NCI-H187 treated with DMSO at 0.1 percent for 48 hours (cell line): ENCODE measurements at places on chromosomes 2 and 18.

- DNase-seq: no peak
Measured at GRCh38 chr2:38598200-38598990, 4.3 kb downstream of the HNRNPLL start.

- no peak for DNase-seq
Measured at GRCh38 chr2:182541268-182541667, 114.4 kb upstream of the PDE1A start.

DNA sequence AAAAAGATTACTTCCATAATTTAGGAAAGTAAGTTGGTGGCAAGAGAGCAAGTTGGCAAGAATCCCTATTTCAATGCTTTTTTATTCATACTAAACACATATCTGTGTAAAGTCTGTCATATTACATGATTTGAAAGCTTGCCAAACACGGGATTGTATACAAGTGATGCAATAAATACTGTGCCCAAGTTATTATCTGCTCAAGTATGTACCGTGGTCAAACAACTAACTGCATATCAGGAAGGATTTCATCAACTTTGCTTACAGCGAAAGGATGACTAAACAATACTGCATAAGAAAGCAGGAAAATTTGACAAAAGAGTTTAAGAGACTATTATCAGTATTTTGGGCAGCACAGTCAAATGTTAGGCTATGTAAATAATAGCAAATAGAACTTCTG lies 69.6 kb upstream of the SCN1A start:
- no peak for DNase-seq

DNA sequence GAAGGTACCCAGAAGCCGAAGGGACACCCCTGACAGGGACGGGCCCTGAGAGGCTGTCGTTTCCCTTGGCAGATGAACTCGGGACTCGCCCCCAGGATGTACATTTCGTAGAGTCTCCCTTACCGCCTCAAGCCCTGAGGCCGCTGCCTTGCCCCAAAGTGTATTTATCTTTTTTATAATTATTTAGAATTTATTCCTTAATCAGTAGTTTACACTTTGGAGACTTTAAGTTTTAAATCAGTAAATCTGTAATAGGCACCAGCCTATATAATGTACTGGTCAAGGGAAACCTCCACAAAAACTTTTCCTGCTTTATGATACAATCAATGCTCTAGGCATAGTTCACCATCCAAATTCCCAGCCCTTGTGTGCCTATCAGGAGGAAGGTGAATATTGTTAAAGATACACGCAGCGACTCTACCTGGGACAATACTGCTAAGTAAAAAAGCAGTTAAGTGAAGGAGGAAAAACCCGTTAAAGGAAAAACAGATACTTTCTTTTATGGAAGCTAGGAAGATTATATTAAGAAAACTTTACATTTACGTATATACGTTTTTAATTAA lies 848 bp downstream of the VRK2 start:
- DNase-seq: no peak

DNA sequence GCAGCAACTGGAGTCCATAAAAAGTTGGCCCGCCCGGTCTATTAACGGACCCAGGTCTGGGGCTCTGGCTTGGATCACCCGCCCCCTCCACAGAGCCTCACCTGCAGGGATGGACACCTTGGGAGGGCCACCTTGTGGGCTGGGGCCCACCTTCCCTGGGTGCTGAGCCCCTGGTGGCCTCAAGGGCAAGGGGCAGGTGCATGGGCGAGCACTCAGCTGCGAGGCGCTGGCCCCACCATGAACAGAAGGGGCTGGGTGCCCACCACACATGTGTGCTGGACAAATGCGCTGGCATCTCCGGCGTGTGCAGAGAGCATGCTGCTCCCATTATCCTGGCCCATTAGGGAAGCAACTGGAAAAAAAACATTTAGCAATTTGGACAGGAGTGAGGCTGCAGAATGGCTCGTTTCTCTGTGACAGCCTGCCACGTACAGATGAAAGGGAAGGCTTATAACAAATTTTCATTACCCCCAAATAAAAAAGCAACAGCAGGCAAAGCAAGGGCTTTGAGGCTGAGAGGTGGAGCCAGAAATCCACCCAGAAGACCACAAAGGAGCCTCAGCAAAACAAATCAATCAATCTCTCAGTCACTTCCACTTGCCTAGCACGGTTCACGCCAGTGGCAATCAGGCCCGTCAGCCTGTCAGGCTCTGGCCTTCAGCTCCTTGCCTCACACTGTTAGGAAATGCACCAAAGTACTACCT lies 253.1 kb upstream of the ZNF521 start:
- DNase-seq: no peak

- no peak for DNase-seq
Measured at GRCh38 chr18:8416212-8417019, 192.8 kb upstream of the RAB12 start.

DNA sequence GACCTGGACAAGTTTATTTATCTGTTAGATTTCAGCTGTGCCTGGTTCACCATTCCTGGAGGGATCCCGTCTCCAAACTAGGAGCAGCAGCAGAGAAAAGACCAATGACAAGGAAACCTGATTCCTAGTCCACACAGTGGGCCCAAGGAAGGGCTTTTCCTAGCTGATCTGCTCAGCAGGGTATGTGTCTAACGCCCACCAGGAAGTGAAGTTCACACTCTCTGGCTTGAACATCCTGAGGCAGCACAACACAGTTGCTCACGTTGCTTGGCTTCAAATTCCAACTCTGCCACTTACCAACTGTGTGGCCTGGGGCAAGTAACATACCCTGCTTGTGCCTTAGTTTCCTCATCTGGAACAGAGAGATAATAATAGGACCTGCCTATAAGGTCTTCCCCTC lies 42.9 kb downstream of the XDH start:
- no peak for DNase-seq

DNA sequence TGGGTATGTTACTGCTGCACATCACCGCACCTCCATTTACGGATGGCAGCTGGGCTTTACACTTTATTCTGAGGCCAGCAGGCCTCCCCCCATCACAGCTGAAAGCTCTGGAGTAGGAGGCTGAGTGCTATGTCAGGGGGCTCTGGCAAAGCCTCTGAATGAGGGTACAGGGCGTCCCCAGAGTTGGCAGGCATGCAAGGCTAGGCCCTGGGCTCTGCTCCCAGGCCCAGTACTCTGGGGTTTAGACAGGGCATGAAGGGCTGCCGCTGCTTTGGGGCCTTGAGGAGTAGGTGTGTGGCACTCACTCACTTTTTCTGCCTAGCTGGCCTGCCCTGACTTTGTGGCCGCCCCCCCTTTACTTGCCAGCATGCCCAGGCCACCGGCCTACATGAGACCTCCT lies 90.8 kb downstream of the WDSUB1 start:
- no peak for DNase-seq

- no peak for DNase-seq
Measured at GRCh38 chr2:217064234-217065011, 204.6 kb upstream of the TNP1 start.

DNA sequence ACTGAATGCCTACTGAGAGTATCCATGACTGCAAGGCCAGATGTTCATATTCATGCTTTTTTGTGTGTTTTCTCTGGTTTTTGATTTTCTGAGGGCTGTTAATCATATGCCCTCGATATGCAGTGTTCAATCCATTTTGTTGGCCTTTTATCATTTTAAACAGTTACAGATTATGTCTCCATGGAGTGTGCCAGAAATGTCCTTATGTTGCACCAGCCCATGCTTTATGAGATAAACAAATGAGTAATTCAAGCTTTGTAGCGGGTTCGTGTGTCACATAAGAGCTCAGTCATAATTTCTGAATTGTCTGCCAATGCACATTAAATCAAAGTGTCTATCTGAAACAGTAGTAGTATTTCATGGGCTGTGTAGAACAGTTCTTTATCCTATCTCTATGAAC lies 583.0 kb downstream of the THSD7B start:
- DNase-seq: no peak

- DNase-seq: no peak
Measured at GRCh38 chr18:8562070-8562469, 47.2 kb upstream of the RAB12 start.

- no peak for DNase-seq
Measured at GRCh38 chr2:26118682-26119081, 54.2 kb upstream of the GAREM2 start.

GRCh38 chr2:218401890-218402289 lies 2.2 kb downstream of the CTDSP1 start:
- no peak for DNase-seq

- no peak for DNase-seq
Measured at GRCh38 chr2:115077626-115078025, 635.2 kb downstream of the DPP10 start.

GRCh38 chr2:237863689-237864443 lies 4.4 kb downstream of the RAMP1 start:
- DNase-seq: no peak

DNA sequence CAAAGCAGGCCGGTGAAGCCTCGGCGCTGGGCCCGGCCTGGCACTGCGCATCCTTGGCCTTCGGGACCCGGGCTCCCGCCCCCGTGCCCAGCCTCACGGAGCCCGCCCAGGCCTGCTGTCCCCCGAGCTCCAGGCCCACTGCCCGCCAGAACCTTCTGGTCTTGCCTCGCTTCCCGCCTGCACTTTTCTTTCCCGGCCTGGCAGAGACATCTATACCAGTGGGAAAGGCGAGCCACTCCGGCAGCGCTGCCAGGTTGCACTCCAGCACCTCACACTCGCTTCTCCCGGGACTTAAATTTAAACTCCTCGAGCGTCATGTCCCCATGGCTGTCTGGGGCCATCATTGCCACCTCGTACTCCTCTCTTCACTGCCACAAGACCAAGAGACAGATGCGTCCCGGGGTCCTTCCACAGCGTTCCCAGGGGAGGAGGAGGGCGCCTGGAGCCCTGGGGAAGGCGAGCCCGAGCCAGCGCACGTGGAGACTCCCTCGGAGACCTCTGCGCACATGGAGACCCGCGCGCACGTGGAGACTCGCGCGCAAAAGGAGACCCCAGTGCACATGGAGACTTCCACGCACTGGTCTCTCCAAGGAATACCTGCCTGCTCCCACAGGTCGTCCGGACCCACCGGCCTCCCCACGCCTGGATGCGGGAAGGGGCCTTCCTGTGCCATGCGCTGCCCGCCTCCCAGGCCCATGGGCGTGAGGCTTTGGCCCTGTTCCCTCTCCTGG lies 253.1 kb upstream of the SALL3 start:
- DNase-seq: no peak

GRCh38 chr2:211132573-211132972 lies 576.2 kb downstream of the CPS1 start:
- DNase-seq: no peak

DNA sequence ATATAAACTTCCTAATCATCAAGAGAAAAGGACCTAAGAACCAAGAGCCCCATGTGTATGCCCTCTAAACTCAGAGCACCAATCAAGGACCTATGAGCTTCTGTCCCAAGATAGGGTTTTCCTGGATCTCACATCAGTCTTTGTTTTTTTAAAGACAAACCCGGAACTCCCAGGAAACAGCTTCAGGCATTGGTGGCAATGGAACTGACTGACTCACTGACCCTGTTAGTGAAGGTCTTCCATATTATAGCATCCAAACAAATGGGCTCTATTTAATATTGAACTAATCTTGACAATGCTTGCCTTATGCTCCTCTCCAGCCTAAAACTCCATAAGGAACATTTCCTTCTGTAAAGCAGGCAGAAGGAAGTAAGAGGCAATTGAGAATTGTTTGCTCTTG lies 63.5 kb upstream of the RPE start:
- DNase-seq: no peak

GRCh38 chr18:31426871-31427406 lies 20.6 kb upstream of the DSG3 start:
- DNase-seq: no peak

DNA sequence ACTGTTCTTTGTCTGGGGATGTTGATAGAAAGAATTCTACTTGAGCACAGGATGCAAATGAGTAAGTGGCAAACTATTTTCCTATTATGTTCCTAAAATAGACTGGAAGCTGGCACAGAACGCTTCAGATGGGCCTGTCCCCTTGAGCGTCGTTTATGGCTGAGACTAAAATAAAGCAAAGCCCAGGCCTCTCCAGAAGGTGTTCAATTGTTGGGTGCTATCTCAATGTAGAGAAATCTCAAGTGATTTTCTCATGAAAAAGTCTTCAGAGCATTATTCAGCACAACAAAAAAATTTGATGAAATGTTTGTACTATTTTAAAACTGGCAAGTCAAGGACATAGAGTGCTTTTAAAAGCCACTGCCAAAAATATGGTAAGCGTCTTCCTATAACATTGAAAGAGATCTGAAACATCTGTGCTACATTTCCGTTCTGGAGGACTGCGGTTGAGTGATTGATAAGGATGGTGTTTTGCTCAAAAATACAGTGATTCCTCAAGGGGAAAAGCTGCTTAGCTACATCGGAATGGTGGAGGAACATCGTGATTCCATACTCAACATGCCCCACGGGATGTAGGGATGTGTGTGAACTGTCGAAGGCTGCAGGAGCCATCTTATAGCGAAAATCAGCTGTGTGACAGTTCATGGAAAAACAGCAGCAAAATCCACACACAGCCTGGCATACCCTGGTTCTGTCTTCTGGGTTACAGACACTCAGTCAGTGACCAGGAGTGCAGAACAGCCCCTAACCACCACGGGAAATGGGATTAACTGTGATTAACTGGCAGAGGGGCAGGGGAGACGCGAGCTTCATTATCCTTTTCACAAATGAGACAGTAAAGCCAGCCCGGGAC lies 10.4 kb upstream of the LRRFIP1 start:
- DNase-seq: no peak

DNA sequence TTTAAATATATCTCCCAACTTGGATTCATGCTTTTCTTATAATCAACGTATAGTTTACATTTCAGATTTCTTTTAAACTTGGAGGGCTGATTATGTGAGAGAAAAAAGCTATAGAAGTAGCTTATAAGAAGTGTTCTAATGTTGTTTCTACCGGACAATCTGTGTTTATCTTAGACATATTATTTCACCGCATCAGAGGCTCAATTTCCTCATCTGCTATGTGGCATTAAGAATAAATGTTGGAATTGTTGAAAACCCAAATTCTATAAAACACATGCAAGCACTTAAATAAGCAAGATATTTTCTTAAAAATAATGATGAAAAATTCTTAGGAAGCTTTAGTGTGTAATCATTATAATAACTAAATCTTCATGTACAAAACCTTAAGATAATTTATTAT lies 407.9 kb downstream of the HRH4 start:
- DNase-seq: no peak

GRCh38 chr2:171166328-171166983 lies 5.8 kb upstream of the TLK1 start:
- DNase-seq: no peak

DNA sequence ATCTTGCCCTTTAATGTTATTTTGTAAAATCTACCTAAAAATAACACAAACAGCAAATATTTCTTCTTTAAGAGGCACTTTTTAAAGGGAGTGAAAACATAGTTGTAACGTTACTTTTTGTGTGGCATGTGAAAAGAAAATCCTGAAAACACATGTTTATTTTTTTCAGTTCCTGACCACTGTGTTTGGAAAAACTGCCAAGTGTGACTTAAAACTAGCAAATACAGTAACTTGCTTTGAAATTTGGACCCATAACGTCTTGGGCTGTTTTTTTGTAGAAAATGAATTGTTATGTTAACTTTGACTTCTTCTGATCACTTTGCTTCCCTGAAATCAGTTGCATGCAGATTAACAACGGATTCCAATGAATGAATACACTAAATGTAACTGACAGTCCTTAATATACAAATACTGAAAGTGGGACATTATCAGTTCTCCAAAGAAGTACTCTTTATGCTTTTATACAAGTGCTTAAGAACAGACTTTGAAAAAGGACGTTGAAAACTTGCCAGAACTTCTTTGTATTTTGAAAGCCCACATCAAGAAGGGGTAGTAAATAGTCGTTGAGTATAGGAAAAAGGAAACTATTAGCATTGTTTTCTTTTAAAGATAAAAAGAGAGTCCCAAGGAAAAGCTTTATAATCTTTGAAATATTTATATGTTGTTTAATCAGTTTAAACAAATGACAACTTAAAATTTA lies 96.1 kb upstream of the ZEB2 start:
- DNase-seq: no peak

GRCh38 chr2:49369650-49370049 lies 215.3 kb upstream of the FSHR start:
- DNase-seq: no peak
